ENCODE measurements at places on chromosomes 7 and 10.

- no peak for DNase-seq
Measured at GRCh38 chr7:120993553-120994191, 5.2 kb downstream of the CPED1 start.

- no peak for DNase-seq
Measured at GRCh38 chr7:50766849-50767207, 15.9 kb downstream of the GRB10 start.

- DNase-seq = no peak
Measured at GRCh38 chr10:124366825-124367224, 51.9 kb downstream of the OAT start.

GRCh38 chr10:2392145-2392812 lies 655.0 kb upstream of the ADARB2 start:
- no peak for DNase-seq

DNA sequence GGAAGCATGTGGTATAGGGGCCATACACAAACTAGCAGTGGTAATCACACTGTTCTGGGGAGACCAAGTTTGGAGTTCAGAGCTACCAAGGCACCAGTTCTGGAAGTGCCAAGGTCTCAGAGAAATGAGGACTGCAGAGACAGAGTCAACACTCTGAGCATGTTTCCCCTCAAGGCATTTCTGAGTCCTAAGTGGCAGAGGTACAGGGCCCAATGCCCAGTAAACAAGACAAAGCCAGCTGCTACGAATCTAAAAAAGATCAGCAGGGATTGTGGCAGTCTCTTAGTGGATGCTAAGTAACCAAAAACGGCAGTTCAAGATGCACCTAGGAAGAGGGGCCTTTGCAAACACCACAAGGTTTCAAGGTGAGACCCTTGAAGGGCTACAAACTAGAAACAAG lies 271.9 kb downstream of the TNS3 start:
- DNase-seq = no peak

DNA sequence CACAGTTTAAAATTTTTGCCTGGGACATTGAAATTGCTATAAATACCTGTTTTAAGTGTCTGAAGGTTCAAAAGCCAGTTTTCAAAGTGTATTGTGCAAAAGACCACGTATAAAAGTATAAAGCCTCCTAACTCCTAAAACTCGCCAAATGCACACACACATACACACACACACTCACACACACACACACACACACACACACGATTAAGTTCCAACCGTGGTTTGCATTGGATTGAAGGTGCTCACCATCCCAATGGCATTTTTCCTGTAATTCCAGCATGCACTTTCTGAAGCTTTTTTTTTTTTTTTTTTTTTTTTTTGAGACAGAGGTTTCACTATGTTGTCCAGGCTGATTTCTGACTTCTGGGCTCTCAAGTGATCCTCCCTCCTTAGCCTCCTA lies 2.8 kb upstream of the RGS10 start:
- DNase-seq = no peak

GRCh38 chr7:111108496-111108895 lies 17.6 kb downstream of the LRRN3 start:
- DNase-seq = no peak

DNA sequence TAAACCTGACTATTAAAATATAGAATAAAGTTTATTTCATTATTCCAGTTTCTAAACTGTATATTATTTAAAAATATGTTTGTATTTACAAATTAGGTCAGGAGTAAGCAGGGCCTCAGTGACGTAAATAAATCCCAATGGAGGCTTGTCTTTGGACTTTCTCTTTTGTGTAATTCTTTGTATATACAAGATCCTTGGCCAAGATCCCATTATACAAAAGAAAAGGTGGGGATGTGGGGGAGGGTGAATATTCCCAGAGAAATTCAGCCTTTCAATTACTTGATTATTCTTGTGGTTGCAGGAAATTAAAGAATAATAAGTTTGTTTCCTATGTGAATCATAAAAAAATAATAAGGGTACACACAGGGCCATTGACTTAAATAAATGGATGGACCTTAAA lies 178.7 kb upstream of the PRPS1L1 start:
- DNase-seq = no peak
